Stimulated activated CD4-positive, alpha-beta T cell treated with anti-CD3 and anti-CD28 coated beads, TNF-alpha, amount 100 ng/mL, for 48 hours (primary cell): ENCODE measurements at places on chromosomes 16 and 17.

- DNase-seq: no peak
Measured at GRCh38 chr16:81818568-81818896, 39.4 kb downstream of the PLCG2 start.

GRCh38 chr17:17408236-17408794 is 68.5 kb upstream of the MED9 start:
- DNase-seq: no peak

- no peak for DNase-seq
Measured at GRCh38 chr16:89498839-89499238, 8.5 kb upstream of the ANKRD11 start.

DNA sequence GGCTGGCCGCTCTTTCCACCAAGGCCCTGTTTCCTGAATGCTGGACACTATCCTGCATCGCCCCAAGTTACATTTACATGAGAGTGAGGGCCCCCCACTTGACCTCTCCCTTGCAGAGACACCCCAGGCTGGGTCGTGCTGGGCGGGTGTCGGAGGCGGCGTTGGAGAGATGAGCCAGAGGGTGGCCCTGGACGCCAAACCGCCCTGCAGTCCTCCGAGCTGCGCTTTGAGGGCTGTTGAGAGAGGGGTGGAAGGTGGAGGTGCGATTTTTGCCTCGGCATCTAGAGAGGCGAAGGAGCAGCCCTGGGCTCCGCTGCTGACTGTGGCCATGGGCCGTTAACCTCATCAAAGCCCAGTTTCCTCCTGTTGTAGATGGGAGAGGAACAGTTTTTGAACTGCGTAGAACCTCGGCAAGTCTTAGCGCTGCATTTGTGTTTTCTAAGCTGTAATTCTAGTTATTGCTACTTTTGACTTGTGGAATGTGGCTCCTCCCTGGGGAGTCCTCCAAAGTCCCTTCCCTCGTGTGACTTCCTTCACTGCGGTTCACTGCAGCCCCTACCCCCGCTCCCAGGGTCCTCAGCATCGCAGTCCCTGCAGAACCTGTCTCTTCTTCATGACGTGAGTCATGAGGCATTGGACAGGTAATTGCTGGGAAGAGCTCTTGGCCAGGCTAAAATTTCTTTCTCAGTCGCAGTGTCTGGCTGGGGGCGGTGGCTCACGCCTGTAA is 986 bp upstream of the ELOB start:
- no peak for DNase-seq

GRCh38 chr16:88015806-88016140 is 64.5 kb downstream of the BANP start:
- no peak for DNase-seq

GRCh38 chr16:87993901-87994300 is 42.7 kb downstream of the BANP start:
- no peak for DNase-seq

- no peak for DNase-seq
Measured at GRCh38 chr16:70453117-70453891, 1.1 kb upstream of the FCSK start.

DNA sequence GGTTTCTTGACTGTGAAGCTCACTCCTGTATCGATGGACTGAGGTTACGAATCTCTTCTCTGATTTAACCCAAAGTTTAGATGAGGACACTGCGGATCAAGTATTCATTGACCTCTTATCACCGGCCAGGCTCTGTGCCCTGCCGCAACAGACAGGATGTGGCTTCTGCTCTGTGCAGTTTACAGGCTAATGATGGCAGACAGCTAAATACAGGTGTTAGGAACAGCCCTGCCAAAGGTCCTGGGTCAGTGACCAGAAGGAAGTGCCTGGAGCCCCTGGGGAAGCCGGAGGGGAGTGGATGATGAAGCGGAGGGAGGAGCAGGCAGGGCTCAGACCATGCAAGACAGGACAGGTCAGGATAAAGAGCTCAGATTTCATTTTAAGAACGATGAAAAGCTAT is 44.4 kb downstream of the HAPSTR1 start:
- no peak for DNase-seq

DNA sequence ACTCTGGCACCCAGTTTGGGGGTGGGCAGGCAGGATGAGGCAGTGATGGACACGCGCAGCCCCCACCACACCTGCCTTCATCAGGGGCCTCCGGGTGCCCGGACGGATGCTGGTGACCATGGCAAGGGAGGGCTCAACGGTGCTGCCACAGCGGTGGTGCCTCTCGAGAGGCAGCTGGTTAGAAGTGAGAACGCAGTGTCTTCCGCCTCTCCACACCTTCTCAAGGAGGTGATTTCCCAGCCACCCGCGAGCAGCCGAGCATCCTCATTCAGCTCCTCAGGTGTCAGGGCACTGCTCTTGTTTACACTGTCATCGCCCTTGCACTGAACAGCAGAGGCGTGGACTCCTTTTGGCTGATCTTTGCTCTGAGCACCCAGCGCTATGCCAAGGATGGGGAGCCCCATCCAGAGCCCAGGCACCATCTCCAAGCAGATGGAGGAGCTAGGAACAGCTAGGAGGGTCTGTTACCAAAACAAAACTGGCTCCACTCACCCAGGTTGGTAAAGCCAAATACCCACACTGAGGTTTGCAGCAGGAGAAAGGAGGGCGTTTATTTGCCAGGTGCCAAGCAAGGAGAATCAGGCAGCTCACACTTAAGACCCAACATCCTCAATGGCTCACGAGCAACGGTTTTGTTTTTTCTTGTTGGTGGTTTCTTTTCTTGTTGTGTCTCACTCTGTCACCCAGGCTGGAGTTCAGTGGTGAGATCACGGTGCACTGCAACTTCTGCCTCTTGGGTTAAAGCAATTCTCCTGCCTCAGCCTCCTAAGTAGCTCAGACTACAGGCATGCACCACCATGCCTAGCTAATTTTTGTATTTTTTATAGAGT is 174.3 kb upstream of the TNRC6C start:
- peak; percentile 18 for DNase-seq

DNA sequence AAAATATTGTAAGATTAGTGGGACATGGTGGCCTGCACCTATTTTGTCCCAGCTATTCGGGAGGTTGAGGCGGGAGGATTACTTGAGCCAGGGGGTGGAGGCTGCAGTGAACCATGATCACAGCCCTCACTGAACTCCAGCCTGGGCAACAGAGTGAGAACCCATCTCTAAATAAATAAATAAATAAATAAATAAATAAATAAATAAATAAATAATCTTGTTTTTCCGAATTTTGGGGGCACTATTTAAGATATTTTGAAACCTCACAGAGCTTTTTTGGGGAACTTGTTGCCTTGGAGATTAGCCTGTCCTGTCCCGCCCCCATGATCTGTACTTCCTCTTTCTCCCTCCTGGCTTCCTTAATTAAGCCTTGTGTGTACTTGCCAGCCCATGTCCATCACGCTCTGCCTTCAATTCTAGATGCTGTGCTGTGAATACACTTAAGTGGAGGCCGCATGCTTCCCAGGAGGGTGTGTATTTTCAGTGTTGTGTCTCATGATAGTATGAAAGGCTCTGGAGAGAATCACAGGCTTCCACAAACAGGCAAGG is 4.4 kb downstream of the LGALS9 start:
- DNase-seq: no peak

GRCh38 chr16:11346700-11347319 is 1.6 kb downstream of the RMI2 start:
- DNase-seq: no peak

- no peak for DNase-seq
Measured at GRCh38 chr16:15775209-15775608, 81.6 kb downstream of the MYH11 start.

GRCh38 chr16:1362807-1363206 is 11.1 kb downstream of the GNPTG start:
- DNase-seq: no peak

DNA sequence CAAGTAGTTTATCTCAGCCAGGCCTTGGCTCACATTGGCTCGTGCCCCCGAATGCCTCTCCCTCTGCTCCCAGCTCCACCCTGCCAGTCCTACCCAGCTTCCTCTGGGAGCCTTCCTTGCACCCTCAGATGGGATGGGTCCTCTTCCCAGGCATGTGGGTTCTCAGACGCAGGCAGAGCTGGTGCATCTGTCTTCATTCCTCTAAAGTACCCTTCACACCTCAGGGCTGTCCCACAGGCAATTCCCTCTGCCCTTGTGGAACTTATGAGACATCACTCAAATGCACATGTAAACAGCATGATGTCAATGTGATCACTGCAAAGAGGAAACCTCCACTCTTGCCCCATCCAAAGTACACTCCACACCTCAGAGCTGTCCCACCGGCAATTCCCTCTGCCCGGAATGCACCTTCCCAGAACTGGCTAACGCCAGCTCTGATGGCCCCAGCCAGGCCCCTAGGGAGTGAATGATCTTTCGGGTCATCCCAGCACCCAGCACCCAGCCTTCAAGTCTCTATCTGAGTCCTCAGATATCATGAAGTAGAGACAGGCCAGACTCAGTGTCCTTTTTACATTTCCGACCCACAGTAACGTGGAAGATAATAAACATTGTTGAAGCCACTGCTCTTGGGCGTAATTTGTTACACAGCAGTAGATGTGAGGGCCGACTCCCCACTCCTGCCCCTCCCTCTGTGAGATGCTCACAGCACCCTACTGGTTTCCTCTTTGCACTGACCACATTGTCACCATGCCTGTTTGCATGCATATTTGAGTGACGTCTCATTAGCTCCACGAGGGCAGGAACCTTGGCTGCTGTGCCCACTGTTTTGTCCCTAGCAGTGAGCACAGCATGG is 85.4 kb downstream of the N4BP1 start:
- DNase-seq: no peak

DNA sequence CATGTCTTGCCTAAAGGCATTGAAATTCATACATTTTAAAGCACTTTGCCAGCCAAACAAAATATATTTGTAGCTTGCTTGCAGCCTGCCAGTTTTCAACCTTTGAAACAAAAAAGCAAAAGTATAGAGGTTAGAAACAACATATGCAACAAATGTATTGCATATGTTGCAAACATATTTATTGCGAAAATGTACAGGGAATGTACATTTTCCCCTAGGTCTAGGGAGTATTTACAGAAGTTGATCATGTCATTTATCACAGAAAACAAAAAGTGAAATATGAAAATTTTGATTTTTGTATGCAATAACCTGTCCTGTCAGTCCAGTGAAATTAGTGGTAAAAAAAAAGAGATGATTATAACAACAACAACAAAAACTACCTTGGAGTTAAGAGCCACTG is 171.5 kb downstream of the SPECC1 start:
- DNase-seq: no peak

- no peak for DNase-seq
Measured at GRCh38 chr16:86388976-86389375, 121.4 kb upstream of the FOXF1 start.

DNA sequence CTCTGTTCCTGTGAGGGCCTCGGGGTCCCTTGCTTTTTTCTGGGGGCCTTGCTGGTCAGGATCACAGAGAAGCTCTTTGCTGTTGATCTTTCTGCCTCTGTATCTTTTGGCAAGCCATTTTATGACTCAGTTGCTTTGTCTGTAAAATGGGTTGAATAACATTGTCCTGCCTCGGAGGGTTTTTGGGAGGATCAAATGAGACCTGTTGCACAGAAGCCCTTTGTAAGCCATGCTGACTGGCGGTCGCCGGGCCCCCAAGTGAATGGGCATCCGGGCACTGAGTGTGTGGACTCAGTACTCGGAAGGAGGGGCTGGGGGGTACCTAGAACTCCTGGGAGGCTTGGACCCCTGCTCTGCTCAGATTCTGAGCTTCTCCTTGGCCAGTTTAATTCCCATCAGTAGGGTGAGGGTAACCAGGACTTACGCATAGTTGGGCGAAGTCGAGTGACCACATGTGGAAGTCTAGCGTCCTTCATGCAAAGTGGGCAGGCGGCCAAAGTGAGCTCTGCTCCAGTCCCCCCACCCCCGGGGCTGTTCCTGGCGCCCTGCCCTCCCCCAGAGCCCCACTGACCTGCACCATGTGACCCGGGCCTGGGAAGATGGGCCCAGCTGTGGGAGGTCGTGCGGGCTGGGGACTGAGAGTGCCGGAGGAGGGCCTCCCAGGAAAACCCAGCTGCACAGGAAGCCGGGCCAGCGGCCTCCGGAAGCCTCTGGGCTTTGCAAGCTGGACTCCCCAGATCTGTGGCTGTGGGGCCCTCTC is 284.0 kb downstream of the SEC14L1 start:
- DNase-seq: no peak

DNA sequence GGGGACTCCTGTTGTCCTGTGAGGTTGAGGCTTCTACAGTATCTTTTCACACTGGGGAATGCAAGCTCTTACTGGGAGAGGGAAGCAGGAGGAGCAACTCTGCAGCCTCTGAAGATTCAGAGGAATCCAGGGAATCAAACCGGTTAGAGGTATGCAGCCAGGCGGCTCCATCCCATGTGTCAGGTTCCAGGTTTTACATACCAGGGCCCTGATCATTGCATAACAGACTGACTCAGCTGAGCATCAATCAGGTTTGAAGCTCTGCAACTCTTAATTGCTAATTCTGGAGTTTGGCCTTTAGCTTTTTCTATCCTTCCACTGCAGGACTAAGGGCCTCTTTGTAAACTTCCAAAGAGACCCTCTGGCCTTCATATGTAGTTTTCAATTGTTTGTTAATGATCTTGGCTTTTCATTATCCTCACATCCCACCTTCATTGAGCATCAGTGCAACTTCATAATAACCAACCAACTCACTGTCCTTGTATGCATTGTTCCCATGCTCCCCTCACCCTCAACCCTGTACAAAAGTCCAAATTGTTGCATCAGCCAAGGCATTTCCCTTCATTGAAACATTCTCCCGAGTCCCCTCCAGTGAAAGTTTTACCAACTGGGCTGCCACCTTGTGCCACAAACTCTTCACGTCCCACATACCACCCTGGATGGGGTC is 59.7 kb upstream of the DHX40 start:
- no peak for DNase-seq

- no peak for DNase-seq
Measured at GRCh38 chr16:85166281-85166680, 54.0 kb upstream of the CIBAR2 start.

- DNase-seq: no peak
Measured at GRCh38 chr16:4386451-4386805, 14.8 kb downstream of the VASN start.

GRCh38 chr16:8677481-8677880 is 3.1 kb downstream of the ABAT start:
- DNase-seq: no peak

- DNase-seq: no peak
Measured at GRCh38 chr16:81456523-81457325, 12.1 kb downstream of the CMIP start.

DNA sequence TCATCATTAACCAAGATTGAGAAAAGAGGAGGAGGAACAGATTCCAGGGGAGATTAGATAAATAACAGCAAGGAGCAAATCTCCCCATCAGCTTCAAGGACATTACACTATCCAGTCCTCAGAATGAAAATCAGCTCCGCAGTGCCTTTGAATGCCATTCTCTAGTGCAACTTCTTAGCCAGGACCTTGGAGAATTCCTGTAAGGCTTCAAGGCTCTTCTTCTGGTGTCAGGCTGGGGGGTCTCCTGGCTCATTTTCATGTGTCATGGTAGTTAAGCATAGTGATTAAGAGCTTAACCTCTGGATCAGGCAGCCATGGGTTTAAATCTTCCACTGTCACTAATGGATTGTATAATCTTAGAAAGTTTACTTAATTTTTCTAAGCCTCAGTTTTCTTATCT is 137.3 kb upstream of the CCL2 start:
- DNase-seq: no peak

DNA sequence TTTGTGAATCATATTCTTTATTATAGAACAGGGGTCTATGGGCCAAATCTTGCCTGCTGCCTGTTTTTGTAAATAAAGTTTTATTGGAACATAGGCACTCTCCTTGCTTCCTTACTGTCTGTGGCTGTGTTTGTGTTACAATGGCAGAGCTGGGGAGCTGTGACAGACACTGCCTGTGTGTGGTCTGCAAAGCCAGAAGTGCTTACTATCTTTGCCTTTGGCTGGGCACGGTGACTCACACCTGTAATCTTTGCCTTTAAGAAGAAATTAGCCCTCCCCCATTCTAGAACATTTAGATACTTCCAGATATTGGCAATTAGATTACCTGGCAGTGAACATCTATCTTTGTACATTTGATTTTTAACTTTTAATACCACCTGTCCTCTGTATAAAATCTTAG is 308.3 kb downstream of the FOXL1 start:
- DNase-seq: no peak
